ENCODE measurements at places on chromosomes 1 and 21. TPM values are rescaled to one million over a fixed set of nuclear protein-coding genes. Genes with fewer than 3 reads are reported as not detected.
A peak's percentile ranks its signal among the peaks of the same experiment; 100 is the strongest.

DNA sequence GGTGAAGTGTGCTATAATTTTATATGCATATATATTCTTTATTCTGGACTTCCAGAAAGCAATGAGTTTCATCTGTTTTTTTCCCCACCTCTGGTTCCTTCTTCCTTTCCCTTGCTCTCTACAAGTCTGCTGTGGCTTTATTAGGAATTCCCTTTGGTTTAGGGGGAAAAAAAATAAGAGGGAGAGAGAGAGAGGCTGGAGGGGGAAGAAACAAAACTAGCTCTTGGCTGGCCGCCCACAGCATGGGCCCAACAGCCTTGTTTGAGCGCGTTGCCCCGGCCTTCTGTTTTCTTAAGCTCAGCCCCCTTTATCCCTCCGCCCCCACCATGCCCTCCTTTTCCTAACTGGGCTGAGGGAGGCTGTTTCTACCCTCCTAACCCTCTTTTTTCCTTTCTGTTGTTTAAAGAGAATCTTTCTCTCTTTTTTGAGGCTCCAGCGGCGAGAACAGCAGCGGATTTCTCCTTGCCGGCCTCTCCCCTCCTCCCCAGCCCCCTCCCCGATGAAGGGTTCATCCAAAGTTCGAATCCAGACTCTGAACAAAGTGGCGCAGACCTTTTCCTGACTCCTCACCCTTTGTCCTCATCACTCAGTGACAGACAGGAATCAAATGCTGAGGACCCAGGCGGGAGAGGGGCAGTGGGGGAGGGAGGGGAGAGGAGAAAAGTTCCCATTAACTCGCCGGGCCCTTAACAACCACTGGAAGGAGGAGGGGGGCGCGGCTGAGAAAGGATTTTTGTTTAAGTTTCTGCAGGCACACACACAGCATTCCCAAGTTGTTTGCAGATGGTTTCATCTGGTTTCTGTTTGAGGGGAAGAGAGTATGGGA, 29.7 kb downstream of the PBX1 start:
- peak; percentile 43 for DNase-seq

- no peak for DNase-seq
Observed at GRCh38 chr1:25169610-25170009, 62.7 kb downstream of the SYF2 start.

- no peak for DNase-seq
Observed at GRCh38 chr1:197619008-197619640, 156.2 kb downstream of the DENND1B start.

The SLC6A9 gene
- 18.2 TPM for total RNA-seq

The PM20D1 gene
- total RNA-seq, result 0.26 TPM

The ITLN2 gene
- not detected for total RNA-seq

DNA sequence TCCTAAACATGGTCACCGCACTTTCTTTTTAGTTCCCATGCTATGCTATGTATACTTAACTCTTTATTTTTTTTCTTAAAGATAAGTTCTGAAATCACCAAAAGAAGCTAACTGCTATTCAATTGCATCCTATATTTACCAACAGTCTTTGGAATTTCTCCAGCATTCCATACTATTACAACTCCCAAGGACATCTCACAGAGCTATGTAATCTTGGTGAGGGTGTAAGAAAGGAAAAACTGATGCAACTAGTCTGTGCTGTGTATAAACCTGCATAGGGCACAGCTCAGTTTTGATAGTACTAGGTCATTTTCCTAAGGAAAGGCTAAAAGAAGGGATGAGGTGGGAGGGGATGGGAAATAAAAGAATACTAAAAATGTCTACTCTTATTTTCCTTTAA, 78.0 kb downstream of the PTPN14 start:
- no peak for DNase-seq

DNA sequence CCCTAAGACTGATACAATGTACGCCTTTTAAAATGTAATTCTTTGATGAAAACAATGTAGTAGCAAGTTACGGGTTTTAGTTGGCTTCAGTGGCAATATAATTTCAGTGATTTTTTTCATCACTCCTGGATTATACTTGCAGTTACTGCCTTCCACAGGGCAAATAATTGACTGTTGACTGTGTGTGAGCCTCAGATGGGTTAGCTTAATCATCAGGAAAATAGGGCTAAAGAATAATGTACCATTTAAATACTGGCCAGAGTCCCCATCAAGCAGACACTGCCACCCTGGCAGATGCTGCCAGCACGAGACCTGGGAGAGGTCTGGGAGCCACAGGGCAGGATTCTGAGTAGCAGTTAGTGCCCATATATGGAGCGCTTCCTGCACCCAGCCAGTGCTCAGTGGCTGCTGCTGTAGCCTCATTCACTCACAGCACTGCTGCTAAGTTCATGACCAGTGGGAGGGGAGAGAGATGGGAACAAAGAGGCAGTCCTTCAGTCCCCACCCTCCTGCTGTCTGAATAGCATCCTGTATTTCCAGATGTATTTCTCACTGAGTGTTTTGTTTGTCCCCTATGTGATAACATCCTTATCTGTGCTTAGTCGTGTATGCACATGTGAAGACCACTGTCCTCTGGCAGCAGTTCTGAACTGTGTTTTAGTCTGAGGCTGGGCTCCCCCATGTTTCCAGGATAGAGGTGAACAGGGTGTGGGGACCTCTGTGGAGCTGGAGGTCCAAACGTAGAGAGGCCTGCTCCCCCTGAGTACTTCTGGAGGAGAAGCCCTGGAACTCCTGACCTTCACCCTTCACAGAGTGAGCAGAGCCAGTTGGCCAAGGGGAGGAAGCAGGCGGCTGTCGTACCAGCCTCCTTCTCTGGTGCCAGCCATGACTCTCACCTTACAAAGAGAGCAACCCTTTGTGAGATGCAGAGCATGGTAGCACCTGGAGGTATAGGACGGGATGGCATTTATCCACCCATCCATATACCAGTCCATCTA, 80.4 kb downstream of the ADARB1 start:
- DNase-seq, result no peak

- no peak for DNase-seq
Observed at GRCh38 chr1:203273869-203274602, 31.3 kb upstream of the BTG2 start.

The PKP1 gene
- total RNA-seq, result 0.09 TPM

DNA sequence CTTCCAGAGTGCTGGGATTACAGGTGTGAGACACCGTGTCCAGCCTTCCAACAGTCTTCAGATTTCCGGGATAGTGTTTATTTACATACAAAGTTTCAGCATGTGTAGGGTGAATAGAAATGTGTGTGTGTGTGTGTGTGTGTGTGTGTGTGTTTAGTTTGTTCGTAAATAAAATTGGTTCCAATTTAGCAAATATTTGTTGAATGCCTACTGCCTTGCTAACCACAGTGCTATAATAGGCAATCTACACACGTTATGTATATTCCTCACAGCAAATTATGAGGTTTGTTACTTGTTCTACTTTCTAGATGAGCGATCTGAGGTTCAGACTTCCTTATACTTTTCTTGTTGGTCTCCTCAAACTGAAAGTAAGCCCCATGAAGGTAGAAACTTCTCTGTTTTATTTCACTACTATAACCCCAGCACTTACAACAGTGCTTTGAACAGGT, 32.8 kb upstream of the EPS15 start:
- no peak for DNase-seq

The TCP10L gene
- not detected for total RNA-seq

GRCh38 chr1:235068158-235069121, 60.2 kb downstream of the TOMM20 start:
- DNase-seq, result peak; percentile 69

DNA sequence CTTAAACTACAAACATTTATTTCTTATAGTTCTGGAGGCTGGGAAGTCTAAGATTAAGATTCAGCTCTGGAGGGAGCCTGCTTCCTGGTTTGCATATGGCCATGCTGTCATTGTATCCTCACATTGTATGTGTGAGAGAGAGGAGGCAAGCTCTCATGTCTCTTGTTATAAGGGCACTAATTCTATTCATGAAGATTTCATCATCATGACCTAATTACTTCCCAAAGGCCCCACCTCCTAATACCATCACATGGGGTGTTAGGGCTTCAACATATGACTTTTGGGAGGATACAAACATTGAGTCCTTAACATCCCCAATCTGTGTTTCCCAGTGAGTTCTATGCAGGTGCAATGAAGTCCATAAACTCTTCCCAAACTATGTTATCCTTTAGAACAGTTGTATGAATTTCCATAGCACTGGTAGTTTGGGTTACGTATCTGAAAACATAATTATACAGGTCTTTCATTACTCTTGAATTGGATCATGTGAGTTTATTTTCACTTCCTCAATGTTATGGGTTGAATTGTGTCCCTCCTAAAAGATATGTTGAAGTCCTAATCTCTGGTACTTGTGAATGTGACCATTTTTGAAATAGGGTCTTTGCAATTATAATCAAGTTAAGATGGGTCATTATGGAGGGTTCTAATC, 124.2 kb downstream of the RUNX1 start:
- no peak for DNase-seq

DNA sequence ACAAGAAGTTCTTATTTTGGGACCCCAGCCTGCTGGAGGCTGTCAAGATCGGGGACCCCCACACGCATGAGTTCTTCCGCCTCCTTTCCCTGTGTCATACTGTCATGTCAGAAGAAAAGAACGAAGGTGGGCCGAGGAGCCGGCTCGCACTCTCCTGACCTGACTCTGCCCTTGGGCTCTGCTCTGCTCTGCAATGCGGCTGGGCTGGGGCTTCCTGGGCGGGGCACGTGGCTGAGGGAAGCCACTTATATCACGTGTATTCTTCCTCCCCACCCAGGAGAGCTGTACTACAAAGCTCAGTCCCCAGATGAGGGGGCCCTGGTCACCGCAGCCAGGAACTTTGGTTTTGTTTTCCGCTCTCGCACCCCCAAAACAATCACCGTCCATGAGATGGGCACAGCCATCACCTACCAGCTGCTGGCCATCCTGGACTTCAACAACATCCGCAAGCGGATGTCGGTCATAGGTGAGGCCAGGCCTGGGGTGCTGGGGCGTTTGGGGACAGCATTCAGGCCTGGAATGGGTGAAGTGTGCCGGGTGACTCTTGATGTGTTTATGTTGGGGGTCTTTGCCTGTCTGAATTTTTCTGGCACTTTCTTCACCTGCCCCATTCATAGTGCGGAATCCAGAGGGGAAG, 17.6 kb downstream of the ATP8B2 start:
- no peak for DNase-seq

GRCh38 chr1:52580283-52580682, 21.9 kb upstream of the GPX7 start:
- DNase-seq, result no peak

- DNase-seq, result no peak
Observed at GRCh38 chr1:150683914-150684313, 13.0 kb downstream of the GOLPH3L start.

Measured in Calu3 (cell line).